ENCODE measurements at places on chromosomes 7 and 10.

DNA sequence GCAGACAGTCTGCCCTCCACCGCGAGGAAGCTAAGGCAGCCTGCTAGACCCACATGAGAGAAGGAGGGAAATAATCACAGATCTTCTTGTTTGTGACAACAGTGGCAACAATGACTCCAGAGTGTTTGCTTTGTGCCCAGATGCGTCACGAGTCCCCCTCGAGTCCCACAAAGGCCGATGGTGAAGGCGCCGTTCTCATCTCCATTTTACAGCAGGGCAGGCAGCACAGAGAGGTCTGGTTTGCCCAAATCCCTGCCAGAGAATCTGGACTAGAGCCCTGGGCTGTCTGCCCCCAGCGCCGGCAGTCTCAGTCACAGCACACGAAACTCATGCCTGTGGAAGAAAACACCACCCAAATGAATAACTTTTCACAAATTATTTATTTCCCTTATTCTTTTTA lies 38.1 kb downstream of the KIAA1549 start:
- DNase-seq = no peak

GRCh38 chr7:141619745-141620144 lies 68.5 kb downstream of the AGK start:
- no peak for DNase-seq

GRCh38 chr7:27680610-27681009 lies 17.9 kb upstream of the HIBADH start:
- no peak for DNase-seq

GRCh38 chr10:20256969-20257368 lies 440.7 kb downstream of the PLXDC2 start:
- DNase-seq = no peak

GRCh38 chr10:88385601-88386203 lies 197.4 kb downstream of the RNLS start:
- peak; percentile 41 for DNase-seq

All from CD4-positive, alpha-beta T cell treated with Interferon alpha-2 for 1 hour (primary cell).